ENCODE measurements at places on chromosomes 7 and 10.

- DNase-seq: no peak
Observed at GRCh38 chr10:117350909-117351308, 24.3 kb downstream of the PDZD8 start.

GRCh38 chr10:44020322-44021111 lies 364.4 kb downstream of the CXCL12 start:
- DNase-seq: no peak

DNA sequence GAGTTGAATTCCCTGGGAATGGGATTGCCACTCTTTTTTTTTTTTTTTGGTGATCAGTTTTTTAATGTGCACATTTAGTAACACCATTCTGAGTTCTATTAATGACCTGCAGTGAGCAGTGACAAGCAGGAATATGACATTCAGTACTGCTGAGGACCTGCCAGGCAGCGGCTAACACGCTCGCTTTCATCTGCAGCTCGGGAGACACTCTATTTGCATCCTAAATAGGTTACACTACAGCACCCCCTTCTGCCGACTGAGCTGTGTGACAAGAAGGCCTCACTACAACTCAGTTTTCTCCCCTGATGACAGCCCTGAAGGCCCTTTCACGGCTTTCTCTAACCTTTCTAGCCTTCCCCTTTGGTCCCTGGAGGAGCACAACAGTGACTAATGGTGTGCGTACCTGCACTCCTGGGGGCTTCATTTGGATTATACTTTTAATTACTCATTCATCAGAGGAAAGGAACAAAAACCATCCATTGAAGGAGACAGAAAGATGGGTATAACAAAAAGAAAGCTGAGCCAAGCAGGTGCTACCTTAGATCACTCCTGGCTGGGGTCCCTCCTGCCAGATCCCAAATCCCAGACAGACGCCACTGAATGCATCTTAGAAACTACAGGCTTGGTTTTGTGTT lies 872.4 kb downstream of the LRMDA start:
- peak; percentile 2 for DNase-seq

- DNase-seq: no peak
Observed at GRCh38 chr10:95835149-95835860, 72.5 kb upstream of the CC2D2B start.

- no peak for DNase-seq
Observed at GRCh38 chr7:21377545-21377944, 50.3 kb upstream of the SP4 start.

- no peak for DNase-seq
Observed at GRCh38 chr7:96127746-96128145, 194.2 kb downstream of the SLC25A13 start.

DNA sequence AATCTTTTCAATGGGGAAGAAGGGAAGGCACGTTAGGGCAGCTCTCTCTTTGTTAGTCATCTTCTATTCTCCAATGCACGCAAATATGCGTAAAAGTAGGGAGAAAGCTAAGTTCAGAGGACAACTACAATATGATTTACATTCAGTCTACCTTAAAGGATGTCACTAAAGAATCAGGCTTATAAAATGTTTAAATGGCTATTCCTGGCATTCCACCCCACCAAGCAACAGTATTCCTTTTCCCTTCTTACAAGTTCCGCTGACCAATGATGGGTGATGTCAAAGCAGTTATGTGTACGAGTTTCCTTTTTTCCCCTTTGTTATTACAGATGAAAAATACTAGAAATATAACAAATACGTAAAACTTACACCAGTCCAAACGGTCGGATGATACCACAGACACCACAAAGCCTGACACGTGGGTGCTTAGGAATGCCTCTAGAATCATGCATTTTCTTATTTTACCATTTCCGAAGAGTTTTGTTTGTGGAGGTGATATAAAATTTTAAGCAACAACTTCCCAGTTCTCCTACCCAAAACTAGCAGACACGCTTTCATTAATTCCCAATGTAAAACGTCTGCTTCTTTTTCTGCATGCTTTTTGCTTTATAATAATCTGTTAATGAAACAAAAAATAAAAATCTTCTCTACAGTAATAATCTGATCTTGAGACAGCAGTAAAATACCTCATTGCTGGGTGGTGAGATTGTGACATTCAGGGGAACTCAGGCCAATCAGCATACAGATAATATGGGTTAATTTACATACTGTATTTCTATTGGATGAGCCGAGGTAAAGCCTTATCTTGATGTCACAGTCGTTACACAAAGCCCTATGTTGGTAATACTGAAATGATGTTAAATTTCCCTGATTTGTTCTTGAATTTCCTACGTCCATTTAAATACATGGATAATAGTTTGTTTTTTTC lies 708 bp upstream of the GPR85 start:
- no peak for DNase-seq

- DNase-seq: no peak
Observed at GRCh38 chr10:11397077-11397965, 214.1 kb downstream of the USP6NL start.

DNA sequence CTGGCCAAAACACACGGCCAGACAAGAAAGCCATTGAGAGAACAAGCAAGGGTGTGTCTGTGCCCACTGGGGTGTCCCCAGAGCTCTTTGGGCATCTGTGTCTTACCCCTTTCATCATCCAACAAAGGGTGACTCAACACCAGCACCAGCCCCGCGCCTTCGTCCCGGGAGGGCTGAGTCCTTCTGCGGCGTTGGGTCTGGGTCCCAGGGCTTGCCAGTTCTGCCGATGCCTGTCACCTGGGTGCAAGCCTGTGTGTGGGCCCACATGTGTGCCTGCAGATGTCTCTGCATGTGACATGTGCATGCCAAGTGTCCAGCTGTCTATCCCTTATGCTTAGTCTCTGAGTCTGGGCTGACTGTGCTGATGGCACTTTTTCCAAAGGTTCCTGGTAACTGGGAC lies 24.4 kb upstream of the ELN start:
- DNase-seq: no peak

GRCh38 chr7:97697396-97697795 lies 34.5 kb upstream of the TAC1 start:
- no peak for DNase-seq

GRCh38 chr10:59970396-59971368 lies 64.3 kb upstream of the CCDC6 start:
- no peak for DNase-seq

DNA sequence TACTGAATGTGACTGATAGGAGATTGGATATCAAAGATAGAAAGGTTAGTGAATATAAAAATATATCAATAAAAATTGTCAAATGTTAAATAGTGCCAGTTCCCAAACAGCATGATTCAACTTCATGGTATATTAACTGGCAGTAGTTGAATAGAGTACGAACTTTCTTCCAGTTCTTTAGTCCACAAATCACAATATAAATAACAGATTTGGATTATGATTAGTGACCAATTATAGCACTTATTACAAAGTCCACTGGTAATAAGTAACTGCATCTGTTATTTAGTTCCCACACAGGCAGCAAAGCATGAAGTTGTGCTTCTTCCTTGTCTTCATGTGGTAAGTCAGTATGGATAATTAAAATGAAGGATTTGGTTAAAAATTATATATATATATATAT lies 243.0 kb upstream of the VWC2 start:
- DNase-seq: no peak

DNA sequence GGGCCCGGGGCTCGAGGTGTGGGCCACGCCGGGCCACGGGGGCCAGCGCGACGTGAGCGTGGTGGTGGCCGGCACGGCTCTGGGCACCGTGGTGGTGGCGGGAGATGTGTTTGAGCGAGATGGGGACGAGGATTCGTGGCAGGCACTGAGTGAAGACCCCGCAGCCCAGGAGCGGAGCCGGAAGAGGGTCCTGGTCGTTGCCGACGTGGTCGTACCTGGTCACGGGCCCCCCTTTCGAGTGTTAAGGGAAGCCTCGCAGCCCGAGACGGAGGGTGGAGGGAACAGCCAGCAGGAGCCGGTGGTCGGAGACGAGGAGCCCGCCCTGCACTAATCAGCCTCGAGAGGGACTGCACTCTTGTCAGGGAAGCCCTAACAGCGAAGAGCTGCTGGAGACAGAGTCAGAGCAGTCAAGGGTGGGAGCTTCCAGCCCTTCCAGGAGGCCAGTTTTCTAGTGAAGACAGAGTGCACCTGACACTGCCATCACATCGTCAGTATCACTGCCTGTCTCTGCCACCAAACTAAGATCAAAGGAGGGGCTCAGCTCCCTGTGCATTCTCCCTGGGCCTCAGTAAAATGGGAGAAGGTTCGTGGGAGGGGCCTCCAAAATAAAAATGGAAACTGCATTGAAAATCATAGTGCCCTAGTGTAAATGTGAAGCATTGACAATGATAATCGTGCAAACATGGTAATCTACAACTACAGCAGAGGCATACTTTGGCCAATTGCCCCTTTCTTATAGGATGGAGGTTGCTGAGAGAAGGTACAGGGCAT lies 1.3 kb downstream of the MBLAC1 start:
- peak; percentile 12 for DNase-seq

- peak; percentile 29 for DNase-seq
Observed at GRCh38 chr7:362402-363096, 72.6 kb downstream of the FOXL3 start.

GRCh38 chr10:10630281-10630680 lies 387.4 kb upstream of the CELF2 start:
- DNase-seq: no peak

GRCh38 chr7:91293136-91293535 lies 28.9 kb downstream of the FZD1 start:
- DNase-seq: no peak

- no peak for DNase-seq
Observed at GRCh38 chr10:6385665-6386064, 182.9 kb downstream of the PFKFB3 start.

DNA sequence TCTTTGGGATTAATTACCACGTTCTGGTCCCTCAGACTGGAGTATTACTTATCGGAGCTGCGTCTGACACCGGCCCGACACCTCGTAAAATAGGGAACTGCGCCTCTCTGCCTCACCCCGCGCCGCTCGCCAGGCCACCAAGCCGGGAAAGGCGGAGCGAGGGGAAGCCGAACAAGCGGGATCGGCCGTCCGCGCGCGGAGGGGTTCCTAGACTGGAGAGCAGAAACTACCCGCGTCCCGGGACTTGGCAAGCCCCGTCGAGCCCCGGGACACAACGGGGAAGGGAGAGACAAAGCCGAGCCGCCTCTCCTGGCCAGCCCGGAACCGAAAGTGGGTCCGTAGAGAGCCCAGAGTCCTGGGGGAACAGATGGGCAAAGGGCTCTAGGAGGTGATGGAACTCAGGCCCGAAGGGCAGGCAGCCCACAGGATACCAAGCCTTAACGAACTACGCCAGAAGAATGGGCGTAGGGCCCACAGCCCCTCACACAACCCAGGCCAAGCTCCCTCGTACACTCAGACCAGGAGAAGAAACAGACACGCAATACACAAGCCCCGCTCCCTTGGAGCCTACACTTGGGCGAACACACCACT lies 6.5 kb downstream of the LBX1 start:
- DNase-seq: no peak

- DNase-seq: no peak
Observed at GRCh38 chr10:103578782-103579382, 85.4 kb downstream of the NEURL1 start.

DNA sequence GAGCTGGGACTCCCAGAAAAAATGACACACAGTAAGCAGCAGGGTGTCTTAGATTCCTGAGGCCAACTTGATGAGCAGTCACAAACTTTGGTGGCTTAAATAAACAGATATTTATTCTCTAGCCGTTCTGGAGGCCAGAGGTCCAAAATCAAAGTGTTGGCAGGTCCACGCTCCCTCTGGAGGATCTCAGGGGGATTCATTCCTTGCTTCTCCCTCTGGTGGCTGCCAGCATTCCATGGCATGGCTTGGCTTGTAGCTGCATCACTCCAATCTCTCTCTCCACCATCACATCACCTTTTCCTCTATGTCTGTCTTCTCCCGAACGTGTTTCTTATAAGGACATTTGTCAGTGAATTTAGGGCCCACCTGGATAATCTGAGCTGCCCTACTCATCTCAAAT lies 98.4 kb downstream of the OSBPL3 start:
- DNase-seq: no peak

GRCh38 chr7:102305414-102306268 lies 19.0 kb downstream of the SH2B2 start:
- DNase-seq: no peak

GRCh38 chr10:35834877-35835494 lies 192.9 kb upstream of the FZD8 start:
- DNase-seq: no peak

DNA sequence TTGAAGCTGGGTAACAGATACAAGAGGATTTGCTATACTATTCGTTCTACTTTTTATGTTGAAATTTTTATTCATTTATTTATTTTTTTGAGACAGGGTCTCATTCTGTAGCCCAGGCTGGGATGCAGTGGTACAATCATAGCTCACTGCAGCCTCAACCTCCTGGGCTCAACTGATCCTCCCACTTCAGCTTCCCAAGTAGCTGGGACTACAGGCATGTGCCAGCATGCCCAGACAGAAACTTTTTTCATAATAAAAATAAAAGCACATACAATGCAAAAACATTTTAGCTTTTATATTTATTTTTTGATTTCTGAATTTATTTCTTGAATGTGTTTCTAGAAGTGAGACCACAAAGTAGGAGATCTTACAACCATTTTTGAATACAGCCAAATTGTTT lies 71.2 kb downstream of the FANK1 start:
- DNase-seq: no peak

- DNase-seq: no peak
Observed at GRCh38 chr10:31623466-31623865, 304.4 kb downstream of the ZEB1 start.

DNA sequence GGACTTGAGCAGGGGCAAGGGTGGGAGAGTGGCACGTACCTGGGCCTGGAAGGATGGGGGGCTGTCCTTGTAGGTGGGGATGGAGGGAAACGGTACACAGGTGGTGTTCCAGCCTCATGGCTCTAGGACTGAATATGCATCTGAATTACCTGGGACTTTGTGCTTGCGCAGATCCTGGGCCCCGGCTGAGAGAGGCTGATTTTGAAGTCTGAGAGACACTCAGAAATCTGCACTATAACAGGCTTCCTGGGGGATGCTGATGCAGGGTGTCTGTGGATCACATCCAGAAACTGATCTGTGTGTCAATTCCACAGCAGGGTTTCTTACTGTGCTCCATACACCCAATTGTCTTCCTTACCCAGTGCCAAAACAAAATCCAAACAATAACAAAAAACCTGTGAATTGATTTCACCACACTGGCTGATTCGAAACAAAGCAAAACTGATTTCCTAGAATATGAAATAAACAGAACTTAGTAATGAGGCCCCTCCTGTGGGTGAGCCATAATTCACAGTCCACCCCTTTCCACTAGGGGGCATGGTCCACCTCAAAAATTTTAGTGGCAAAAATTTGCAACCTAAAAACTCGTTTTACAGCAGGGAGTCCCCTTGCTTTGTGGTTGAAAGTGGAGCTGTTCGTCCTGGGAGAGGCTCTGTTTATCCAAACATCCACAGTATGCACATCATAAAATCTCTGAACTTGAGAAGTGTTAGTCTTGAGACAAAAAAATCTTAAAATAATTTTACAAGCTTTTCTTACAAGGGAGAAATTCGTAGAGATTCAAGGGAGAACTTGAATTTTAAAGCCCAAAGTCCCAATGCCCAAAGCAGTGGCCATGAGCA lies 32.0 kb upstream of the PLEKHA1 start:
- peak; percentile 30 for DNase-seq

- DNase-seq: no peak
Observed at GRCh38 chr7:134943785-134944400, 42.4 kb upstream of the AGBL3 start.

- no peak for DNase-seq
Observed at GRCh38 chr10:68800211-68800610, 27.1 kb upstream of the STOX1 start.

- no peak for DNase-seq
Observed at GRCh38 chr7:80783678-80784327, 135.0 kb downstream of the SEMA3C start.
